ENCODE measurements at places on chromosomes 1 and 21.

DNA sequence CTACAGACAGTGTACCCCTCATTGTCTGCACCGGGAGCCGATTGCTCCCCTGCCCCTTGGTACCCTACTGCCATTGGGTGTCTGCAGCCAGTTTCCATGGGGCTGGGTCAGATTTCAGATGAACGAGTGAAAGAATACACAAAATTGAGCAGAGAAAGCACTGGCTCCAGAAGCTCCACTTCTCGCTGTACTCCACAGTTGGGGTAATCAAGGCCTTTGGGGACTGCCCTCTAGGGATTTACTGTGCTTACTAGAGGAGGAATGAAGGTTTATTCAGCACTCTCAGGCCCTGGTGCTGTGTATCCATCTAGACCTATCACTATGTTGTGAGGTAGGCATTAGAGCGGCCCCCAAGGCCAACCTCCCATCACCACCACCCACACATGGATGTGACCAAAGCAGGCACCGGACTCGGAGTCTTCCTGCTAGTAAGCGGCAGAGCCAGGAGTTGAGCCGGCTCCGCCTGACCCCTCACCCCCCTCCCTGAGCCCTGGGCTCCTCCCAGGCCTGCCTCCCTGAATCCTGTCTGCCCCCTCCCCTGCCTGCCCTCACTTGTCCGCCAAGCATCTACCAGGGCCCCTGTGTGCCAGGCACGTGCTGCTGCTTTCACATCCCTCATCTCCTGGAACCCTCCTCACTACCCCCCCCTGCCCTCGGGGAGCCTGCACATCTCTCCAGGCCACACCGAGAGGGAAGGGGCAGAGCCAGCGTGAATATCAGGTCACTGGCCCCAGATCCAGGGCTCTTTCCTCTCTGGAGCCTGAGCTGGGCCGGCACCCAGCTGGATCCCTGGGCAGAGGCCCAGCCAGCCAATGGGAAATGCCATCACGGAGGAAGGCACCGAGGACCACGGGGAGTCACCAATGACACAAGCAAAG lies 23.3 kb downstream of the KCNN3 start:
- DNase-seq, result no peak

- no peak for DNase-seq
These were observed 18.0 kb downstream of the PIK3C2B start for GRCh38 chr1:204476563-204476962.

GRCh38 chr1:60888126-60888525 lies 194.2 kb upstream of the NFIA start:
- no peak for DNase-seq

- no peak for DNase-seq
These were observed 15.1 kb downstream of the KHDRBS1 start for GRCh38 chr1:32028746-32029145.

- no peak for DNase-seq
These were observed 123.2 kb upstream of the TNFSF4 start for GRCh38 chr1:173330149-173330951.

DNA sequence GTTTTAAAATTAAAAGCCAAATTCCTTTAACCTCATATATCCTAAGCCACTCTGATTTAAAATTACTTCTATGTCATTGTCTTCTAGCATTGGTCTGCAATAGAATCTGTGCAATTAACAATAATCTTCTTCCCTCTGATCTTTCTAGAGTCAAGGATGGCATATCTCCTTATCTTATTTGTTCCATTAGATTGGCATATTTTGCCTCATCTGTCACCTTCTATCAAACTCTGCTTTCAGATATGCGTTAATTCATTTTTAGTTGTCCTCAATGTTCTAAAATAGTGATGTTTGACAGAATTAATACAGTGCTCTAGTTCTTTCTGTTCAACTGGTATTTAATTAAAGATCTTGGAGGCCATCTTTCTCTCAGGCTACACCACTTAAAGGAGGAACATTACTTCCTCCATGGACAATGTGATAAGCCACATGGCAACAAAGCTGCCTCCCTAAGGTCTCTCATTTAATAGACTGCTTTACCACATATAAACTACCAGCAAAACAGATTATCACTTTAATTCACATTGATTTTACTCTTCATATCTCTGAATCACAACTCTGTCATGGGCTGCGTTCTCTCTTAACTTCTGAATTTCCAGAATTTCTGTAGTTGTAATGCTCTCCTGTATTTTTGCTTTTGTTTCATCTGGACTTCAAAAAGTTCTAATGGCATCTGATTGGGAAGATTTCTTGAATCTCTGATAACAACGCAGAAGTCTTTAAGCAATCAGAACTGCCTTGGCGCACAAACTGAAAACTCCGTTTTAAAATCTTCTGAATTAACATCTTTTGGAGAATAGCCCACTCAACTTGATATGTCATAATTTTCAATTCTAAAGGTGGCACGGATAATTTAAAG lies 2.8 kb downstream of the NRIP1 start:
- no peak for DNase-seq

DNA sequence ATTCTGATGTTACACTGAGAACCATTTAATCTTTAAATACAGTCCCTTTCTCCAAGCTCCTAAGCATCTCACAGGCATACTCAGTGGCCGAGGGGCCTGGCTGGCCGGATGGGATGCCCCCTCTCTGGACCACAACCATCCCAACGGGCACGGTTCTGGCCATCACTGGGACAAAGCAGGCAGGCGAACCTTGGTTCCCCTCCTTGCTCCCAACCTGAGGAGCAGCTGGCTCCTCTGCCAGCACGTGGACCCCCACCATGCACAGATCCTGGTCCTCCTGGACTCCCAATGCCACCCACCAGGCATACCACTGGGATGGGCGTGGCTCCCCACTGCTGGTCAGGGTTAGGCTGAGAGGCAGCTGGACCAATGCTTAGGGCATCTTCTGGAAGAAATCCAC lies 19.8 kb upstream of the PRDM16 start:
- no peak for DNase-seq

Data from stimulated activated CD4-positive, alpha-beta T cell treated with anti-CD3 and anti-CD28 coated beads, Interleukin-4, amount 100 ng/mL, for 4 hours (primary cell).